Activated T-helper 17 cell treated with anti-CD3 and anti-CD28 coated beads, Interleukin-2, amount 50 U/mL, for 72 hours (primary cell): ENCODE measurements at places on chromosomes 1 and 21.

GRCh38 chr1:65079941-65080340 is 68.1 kb upstream of the AK4 start:
- no peak overlapping the region for H3K4me3 ChIP-seq
- H3K27me3 ChIP-seq = peaks cover 6% of the 10 kb centered on the region
- peak; percentile 74 for ATAC-seq
- peaks cover 10% of the 10 kb centered on the region for H3K4me1 ChIP-seq
- H3K36me3 ChIP-seq = no peaks in the 10 kb centered on the region

GRCh38 chr1:205978676-205979075 is 24.5 kb downstream of the RAB7B start:
- H3K36me3 ChIP-seq = no peaks in the 10 kb centered on the region
- no peak overlapping the region for H3K27ac ChIP-seq
- H3K4me1 ChIP-seq = peaks cover 2% of the 10 kb centered on the region
- H3K27me3 ChIP-seq = no peaks in the 10 kb centered on the region

DNA sequence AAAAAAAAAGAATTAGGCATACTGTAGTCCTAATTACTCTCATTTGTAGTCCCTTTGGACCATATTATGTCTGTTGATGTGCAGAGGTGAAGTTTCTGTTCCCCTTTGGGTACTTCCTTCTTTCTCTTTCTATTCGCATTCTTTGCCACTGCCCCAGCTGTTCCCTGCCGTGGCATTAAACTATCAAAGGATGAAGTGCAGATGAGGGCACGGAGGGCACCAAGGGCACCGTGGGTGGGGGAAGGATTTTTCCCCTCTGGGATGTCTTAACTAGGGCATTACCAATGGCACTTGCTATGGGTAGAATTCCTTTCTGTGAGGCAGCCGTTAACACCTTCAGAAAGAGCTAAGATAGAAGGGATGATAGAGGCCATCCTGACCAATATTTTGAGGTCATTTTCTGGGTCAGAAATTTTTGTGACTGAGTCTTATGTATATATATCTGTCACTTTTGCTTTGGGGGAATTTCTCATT is 4.9 kb upstream of the MAPKAPK2 start:
- peak overlapping the region; percentile 54 for H3K4me3 ChIP-seq
- H3K27ac ChIP-seq = peak overlapping the region; percentile 49
- no peaks in the 10 kb centered on the region for H3K36me3 ChIP-seq
- ATAC-seq = peak; percentile 53

DNA sequence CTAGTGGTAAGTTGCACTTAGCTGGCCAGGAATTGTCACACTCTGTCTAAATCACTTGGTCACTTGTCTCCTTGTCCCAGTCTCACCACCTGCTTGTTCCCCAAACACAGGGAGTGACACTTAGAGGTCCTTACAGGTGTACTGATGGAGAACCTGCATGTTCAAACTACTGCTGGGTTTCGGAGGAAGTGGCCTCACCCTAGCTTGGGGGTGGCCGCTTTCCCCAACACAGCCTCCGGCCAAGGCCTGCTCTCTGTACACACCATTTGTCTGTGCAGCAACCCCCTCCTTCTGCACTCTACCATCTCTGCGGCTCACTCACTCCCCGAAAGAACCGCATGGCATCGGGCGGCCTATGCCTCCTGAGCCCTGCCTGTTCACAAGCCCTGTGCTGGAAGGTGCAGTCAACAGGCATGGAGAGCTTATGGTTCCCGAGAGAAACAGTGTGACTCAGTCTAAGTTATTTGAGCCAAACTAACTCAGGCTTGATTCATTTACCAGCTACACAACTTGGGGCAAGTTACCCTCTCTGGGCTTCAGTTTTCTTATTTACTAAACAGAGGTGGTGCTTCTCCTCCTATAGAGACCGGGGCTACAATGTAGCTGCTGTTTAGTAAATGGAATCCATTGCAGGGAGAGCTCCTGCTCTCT is 10.5 kb upstream of the SPRR4 start:
- ATAC-seq = no peak
- no peaks in the 10 kb centered on the region for H3K4me1 ChIP-seq
- H3K4me3 ChIP-seq = no peak overlapping the region

GRCh38 chr21:39555911-39556590 is 56.7 kb upstream of the B3GALT5 start:
- no peak for ATAC-seq
- no peak overlapping the region for H3K27ac ChIP-seq
- H3K4me1 ChIP-seq = no peaks in the 10 kb centered on the region
- no peaks in the 10 kb centered on the region for H3K36me3 ChIP-seq
- H3K4me3 ChIP-seq = no peak overlapping the region
- H3K27me3 ChIP-seq = peaks cover 5% of the 10 kb centered on the region

DNA sequence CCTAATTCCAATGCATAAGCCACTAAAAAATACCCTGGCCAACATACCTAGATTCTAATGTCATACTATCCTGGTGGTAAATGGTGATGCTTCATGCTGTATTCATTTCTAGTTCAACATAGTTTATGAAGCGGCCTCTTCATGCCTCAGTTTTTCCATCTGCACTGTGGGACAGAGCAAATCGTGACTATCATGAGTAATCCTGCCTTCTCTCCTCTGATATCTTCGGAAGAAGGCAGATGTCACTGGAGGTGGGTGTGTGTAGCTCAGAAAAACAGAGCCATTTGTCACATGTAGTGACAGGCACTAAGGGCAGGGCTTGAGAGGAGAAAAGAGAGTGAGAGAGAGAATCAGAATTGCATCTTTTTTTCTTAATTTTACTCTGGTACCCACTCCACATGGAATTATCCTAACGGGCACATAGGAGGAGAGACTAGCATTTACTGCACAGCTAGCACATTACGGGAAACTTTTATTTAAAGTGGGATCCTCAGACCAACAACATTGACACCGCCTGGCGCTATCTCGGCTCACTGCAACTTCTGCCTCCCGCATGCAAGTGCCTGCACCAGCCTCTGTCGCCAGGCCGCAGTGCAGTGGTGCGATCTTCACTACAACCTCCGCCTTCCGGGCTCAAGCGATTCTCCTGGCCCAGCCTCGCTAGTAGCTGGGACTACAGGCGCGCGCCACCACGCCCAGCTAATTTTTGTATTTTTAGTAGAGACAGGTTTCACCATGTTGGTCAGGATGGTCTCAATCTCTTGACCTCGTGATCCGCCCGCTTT is 78.4 kb upstream of the KCNA3 start:
- peaks cover 24% of the 10 kb centered on the region for H3K27me3 ChIP-seq
- H3K36me3 ChIP-seq = no peaks in the 10 kb centered on the region
- H3K27ac ChIP-seq = no peak overlapping the region
- peak; percentile 86 for ATAC-seq
- no peak overlapping the region for H3K4me3 ChIP-seq
- H3K4me1 ChIP-seq = peaks cover 4% of the 10 kb centered on the region

DNA sequence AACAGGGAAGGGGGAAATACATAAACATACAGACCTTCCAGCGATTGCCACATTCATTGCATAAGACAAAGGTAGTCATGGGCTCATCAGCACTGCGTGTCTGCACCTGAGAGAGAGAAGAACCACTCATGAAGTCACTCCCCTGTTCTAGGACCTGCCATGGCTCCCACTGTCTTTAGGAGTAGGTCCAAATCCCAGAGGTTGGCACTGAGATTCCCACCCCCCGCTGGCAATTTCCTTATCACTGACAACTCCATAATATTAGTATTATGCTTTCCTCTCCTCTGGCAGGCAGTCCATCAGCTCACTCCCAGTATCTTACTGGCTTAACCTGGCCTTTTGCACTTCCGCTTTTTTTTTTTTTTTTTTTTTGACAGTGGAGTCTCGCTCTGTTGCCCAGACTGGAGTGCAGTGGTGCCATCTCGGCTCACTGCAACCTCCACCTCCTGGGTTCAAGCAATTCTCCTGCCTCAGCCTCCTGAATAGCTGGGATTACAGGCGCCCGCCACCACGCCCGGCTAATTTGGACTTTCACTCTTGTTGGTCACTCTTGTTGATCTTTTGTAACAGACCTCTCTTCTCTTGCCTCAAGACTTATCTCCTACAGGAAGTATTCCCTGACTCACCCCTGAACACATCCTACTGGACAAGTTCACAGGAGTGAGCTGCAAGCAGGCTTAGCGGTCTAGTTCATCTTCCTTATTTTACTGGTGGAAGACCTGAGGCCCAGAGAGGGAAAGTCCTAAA is 14.8 kb upstream of the ZNF436 start:
- ATAC-seq = no peak
- no peaks in the 10 kb centered on the region for H3K27me3 ChIP-seq
- H3K27ac ChIP-seq = no peak overlapping the region
- no peaks in the 10 kb centered on the region for H3K4me1 ChIP-seq
